ENCODE measurements at places on chromosomes 7 and 10.

DNA sequence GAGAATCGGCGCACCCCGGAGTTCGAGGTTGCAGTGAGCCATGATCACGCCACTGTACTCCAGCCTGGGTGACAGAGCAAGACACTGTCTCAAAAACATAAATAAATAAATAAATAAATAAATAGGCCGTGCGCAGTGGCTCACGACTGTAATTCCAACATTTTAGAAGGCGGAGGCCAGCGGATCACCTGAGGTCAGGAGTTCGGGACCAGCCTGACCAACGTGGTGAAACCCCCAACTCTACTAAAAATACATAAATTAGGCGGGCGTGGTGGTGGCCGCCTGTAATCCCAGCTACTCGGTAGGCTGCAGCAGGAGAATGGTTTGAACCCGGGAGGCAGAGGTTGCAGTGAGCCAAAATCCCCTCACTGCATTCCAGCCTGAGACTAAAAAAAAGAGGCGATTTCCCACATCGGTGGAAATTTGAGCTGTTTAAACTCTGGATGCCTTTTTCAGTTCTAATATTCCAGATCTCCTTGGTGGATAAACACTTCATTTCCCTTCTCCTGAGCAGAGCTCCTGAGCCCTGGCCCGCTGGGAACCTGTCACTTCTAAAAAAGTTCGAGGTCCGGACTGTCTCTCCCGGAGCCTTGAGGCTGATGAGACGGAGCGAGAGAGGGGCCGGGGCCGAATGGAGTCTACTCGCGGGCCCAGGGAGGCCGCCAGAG lies 2.0 kb upstream of the NFKB2 start:
- DNase-seq, result no peak

GRCh38 chr10:131815266-131816156 lies 85.3 kb upstream of the PPP2R2D start:
- no peak for DNase-seq

- DNase-seq, result no peak
These were observed 886 bp downstream of the NSUN6 start for GRCh38 chr10:18650404-18650997.

GRCh38 chr10:113004069-113004618 lies 54.1 kb downstream of the TCF7L2 start:
- DNase-seq, result no peak

- DNase-seq, result peak; percentile 51
These were observed 73.2 kb downstream of the POT1 start for GRCh38 chr7:124856299-124856888.

DNA sequence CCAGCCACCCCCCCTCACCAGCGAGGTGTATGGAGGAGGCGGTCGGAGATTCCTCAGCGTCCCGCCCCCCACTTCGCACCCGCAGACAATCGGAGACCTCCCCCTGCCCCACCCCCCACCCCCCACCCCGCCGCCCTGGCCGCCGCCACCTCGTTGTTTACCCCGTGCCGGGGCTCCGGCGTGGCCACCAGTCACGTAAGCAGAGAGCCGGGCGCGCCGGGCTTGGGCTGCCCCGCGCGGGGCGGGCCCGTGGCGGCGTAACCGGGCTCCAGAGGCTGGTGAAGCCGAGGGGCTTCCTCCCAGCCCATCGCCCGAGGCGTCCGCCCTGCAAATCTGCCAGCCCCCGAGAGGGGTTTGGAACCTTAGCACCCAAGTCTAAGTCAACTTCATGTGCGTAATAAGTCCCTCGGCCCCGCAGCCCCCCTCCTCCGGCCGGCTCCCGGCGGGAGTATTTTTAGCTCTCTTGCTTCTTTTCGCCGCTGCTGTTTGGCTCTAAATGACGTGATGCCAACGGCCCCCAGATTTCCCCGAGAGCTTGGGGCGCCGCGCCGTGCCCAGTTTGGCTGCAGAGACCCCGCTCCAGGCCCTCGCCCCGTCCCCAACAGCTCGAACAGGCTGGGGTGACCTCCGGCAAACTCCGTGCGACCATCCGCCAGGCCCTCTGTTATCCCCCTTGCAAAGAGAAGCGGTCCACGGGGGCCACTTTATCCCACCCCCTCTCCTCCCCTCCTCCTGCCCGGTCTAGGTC lies 2.7 kb downstream of the MXI1 start:
- DNase-seq, result peak; percentile 49

DNA sequence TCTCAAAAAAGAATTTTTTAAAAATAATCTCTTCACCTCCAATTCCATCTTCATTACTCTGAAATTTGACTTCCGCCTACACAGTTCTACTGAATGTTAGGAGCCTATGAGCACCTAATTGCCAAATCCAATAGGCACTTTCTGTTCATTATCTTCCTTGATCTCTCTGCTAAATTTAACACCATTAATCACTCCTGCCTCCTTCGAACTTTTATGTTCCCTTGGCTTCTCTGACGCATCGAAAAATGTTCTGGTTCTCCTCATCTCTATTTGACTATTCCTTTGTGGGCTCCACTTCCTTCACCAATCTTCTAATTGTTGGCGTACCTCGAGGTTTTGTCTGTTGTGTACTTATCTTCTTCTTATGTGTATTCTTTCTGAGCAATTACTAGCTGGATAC lies 87.3 kb downstream of the MTPN start:
- no peak for DNase-seq

GRCh38 chr7:3042861-3043489 lies 692 bp downstream of the CARD11 start:
- DNase-seq, result peak; percentile 65

- DNase-seq, result no peak
These were observed 10.0 kb downstream of the CYP3A43 start for GRCh38 chr7:99837649-99838361.

GRCh38 chr10:87532696-87533095 lies 28.0 kb downstream of the MINPP1 start:
- DNase-seq, result no peak

DNA sequence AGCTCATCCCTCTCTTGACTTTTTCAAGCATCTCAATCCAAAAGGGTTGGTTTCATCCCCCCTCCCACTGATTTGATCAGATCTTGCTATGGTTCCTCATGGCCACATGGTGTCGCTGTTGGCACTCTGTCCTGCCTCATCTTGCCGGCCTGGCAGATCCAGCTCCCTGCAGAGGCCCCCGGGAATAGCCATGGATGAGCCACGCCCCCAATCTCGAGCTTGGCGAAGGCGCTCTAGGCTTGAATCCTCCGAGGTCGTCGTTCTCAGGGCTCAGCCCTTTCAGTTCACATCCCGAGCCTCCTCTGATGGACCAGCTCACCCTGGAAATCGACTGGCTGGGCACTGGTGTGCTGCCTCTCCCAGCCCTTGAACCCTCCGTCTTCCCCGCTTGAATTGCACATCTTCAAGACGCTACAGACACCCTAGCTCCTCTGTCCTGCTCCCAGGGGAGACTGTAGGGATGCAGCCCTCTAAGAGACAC lies 628.7 kb downstream of the TYW1 start:
- peak; percentile 92 for DNase-seq

GRCh38 chr10:15122477-15123030 lies 25.4 kb downstream of the RPP38 start:
- no peak for DNase-seq

GRCh38 chr7:87456247-87456646 lies 19.2 kb downstream of the ABCB4 start:
- peak; percentile 30 for DNase-seq

- no peak for DNase-seq
These were observed 150.4 kb downstream of the TAX1BP1 start for GRCh38 chr7:27890205-27890849.

- DNase-seq, result no peak
These were observed 340.2 kb downstream of the KCNMA1 start for GRCh38 chr10:77297393-77297739.

DNA sequence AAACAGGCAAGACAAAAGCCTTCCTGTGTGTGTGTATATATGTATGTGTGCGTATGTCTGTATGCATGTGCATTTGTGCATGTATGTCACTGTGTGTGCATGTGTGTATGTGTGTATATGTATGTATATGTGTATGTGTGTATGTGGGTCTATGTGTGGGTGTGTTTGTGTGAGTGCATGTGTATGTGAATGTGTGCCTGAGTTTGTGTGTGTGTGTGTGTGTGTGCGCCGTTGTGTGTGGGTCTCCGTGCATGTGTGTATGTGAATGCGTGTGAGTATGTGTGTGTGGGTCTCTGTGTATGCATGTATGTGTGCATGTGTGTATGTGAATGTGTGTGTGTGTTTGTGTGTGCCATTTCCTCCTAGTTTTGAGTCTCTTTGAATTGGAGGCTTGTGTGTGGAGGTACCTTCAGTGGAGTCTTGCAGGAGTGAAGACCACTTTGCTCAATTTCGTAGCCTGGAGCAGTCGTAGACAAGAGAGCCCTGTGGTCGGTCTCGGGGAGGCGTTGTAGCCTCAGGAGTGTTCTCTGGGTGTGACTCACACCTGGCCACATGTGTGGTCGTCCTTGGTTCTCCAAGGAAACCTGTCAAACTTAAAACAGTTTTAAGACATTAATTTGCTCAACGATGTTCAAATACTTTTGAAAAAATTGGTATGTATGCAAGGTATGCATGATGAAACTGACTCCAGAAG lies 28.1 kb downstream of the INPP5A start:
- no peak for DNase-seq

DNA sequence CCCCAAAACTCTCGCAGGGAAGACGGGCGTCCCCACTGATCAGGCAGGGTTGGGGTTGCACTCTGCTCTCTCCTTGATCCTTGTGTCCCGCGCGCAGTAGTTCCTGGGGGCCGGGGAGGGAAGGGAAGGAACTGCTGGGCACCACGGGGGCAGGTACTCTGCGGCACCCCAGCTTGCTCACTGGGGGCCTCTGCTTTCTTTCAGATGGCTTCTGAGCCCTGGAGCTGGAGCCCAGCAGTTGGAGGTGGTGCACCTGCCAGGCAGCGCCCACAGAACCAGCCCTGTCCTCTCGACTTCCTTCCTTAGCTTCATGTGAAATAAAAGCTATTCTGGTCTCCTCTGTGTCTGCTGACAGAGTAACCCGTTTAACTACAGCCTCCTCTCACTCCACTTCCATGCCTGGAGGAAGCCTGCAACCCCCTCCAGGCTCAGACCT lies 12.2 kb downstream of the PLAC9 start:
- DNase-seq, result no peak

GRCh38 chr7:36571190-36571560 lies 153.1 kb downstream of the AOAH start:
- no peak for DNase-seq

- DNase-seq, result no peak
These were observed 124.4 kb downstream of the ITIH5 start for GRCh38 chr10:7542189-7542914.

- DNase-seq, result no peak
These were observed 140.0 kb downstream of the DGKB start for GRCh38 chr7:14762561-14762960.

GRCh38 chr7:150329331-150330120 lies 6.2 kb upstream of the ACTR3C start:
- DNase-seq, result peak; percentile 56

DNA sequence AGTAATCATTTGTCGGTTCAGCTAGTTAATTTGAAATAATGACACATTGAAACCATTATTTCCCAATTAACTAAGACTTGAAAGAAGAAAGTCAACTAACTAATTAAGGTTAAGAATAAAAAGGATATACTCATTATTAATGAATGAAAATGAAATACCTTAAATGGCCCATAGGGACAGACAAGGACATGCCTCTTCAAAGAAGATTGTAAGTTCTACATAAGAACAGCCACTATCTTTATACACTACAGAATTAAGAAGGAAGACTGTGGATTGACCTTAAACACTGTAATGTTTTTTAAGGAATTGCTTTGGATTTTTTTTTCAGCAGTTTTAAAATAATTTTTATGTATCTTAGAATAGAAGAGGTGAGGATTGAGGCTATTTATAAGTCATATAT lies 60.7 kb downstream of the CSTF2T start:
- DNase-seq, result no peak

- DNase-seq, result no peak
These were observed 103.1 kb downstream of the GFRA1 start for GRCh38 chr10:116169782-116170445.

DNA sequence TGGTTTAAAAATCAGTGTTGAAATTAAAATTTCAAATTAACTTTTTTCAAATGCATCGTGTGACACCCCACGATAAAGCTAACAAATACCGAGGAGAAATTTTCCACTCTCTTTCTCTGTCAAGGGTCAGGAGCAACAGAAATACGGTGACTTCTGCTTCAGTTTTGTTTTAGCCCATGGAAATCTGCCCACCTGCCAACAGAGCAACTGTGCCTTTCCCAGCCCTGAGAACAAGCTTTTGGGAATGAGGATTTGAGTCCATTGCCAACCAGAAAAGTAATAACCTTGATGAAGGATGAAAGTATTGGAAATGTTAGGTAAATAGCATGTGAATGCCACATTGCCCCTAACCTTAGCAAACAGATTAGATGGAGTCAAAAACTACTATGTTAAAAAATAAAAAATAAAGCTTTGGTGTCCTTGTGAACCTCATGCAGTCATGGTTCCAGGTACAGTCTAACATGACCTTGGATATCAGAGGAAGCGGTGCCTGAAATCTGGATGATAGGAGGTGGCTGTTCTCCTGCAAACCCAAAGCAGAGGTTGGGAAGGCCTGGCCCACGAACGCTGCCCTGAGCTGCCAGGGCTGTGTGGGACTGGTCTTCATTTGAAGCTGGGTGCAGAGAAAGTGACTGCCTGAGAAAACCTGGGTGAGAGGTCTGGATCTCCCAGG lies 296.8 kb downstream of the ELMO1 start:
- no peak for DNase-seq

GRCh38 chr7:73340514-73340913 lies 12.6 kb downstream of the FKBP6 start:
- DNase-seq, result peak; percentile 39

- DNase-seq, result no peak
These were observed 114.0 kb downstream of the PTPN20 start for GRCh38 chr10:47025253-47025539.

- no peak for DNase-seq
These were observed 1017.6 kb downstream of the TYW1 start for GRCh38 chr7:68014031-68014736.

DNA sequence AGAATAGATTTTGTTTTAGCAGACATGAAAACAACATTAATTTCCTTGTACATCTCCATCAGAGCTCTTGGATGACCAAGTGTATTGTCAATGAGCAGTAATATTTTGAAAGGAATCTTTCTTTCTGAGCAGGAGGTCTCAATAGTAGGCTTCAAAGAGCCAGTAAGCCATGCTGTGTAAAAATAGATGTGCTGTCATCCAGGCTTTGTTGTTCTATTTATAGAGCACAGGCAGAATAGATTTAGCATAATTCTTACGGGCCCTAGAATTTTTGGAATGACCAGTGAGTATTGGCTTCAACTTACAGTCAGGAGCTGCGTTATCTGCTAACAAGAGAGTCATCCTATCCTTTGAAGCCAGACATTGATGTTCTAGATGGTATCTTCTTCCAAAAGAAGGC lies 19.0 kb downstream of the MINPP1 start:
- no peak for DNase-seq

DNA sequence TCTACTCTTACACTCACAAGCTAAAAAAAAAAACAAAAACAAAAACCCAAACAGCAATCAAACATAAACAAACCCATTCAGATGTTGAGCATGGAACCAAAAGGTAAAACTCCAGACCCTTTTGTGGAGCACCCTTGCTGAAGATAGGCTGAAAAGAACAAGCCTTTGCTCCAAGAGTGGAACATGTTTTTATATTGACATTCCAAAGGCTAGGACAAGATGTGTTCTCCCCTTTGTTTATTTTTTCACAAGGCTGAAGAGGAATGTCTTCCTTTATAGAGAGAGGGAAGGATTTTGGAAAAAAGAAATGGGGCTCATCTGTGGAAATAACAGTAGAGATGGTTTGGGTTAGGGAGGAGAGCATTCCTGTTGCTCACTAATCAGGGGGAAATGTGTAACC lies 87.2 kb upstream of the ELMO1 start:
- no peak for DNase-seq

GRCh38 chr7:139417478-139417877 lies 57.8 kb downstream of the LUC7L2 start:
- DNase-seq, result no peak

GRCh38 chr7:146002008-146002407 lies 114.6 kb upstream of the CNTNAP2 start:
- DNase-seq, result no peak
